ENCODE measurements at places on chromosomes 6 and 20.
A peak's percentile ranks its signal among the peaks of the same experiment; 100 is the strongest.

DNA sequence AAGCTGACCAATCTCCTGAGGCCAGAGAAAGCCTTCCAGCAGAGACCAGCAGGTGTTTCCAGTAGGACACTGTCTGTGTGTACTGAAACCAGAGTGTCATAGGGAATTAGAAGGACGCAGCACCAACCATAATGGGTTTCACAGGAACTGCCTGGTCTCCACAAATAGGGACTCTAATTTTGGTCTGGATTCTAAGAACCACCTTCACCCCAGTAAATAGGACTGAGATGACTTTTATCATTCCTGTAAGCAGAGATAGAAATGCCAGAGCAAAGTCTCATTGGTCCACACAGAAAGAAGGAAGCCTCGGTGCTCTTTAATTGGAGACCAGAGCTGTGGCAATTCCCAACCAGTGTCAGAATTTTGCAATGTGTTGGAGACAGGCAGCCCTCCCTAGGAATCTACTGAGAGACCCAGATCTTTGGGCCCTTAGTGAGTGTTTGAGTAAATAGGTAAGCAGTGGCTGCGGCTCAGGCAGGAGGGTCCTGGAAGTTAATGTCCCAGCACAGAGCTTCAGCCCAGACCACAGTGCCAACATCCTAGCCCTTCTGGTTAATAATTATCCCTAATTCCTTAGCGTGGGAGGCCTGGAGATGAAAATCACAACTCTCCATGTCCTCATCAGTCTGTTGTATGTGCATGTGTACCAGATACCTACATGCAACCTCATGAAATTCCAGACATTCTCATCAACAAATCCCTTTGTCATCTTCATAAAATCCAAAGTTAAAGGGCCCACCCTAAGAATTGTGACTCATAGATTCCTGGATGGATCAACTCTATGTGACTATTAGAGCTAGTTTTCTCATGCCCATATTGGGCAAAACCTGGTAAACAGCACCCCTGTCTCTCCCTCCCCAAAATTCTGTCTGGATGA, 81.2 kb downstream of the UNC5CL start:
- no peak for DNase-seq

DNA sequence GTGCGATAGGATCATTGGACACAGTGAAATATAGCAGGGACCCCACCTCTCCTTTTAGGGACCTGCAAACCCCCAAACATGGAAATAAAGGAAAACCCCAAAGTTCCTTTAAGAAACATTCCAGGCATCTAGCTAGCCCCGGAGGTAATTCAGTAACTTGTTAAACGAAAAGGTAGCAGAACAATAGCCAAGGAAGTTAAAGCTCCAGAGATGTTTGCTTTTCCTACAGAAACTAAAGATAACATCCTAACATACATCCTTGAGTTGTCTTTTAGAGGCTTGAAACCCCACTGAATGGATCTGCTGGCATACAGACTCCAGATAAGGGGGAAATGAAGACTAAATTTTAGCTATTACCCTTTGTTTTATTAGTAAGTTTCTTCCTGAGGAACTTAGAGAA, 51.0 kb downstream of the FAM184A start:
- DNase-seq = no peak

GRCh38 chr6:114039841-114040240, 68.9 kb upstream of the HDAC2 start:
- no peak for DNase-seq

DNA sequence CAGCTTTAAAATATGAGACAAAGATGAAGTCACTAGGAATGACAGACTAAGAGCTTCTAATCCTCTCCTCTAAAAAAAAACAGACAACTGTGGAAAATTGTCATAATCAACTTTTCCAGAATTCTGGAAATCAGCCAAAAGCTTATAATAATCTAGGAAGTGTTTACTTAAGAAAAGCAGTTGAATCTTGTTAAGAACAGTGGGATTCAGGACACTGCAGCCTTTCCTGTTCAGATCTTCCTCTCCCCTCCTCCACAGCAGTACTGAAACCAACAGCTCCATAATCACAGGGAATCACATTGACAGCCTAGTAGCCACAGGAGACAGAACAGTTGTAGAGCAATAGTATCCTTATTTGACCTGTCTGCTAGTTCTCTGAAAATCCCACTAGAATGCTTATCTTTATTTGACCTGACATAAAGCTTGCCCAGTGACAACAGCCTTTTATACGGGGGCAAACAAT, 41.6 kb downstream of the IBTK start:
- DNase-seq = no peak

DNA sequence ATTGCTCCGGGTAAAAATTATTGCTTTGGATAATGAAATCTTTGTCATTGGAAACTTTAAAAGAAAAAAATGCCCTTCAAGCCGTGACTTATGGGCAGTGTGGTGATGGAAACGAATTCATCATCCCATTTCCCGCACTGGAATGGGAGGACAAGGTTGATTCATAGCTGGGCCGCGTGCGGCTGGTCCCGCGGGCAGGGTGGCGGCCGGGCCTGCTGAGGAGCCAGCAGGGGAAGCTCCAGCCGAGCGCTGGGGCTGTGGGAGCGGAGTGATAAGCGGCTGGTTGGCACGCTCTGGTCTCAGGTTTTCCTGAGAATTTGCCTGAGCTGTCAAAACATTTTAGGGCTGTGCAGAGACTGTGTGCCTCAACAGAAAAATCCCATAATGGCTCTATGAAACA, 351.7 kb downstream of the CDC5L start:
- DNase-seq = no peak

GRCh38 chr6:157571269-157571668, 190.3 kb downstream of the ZDHHC14 start:
- no peak for DNase-seq

DNA sequence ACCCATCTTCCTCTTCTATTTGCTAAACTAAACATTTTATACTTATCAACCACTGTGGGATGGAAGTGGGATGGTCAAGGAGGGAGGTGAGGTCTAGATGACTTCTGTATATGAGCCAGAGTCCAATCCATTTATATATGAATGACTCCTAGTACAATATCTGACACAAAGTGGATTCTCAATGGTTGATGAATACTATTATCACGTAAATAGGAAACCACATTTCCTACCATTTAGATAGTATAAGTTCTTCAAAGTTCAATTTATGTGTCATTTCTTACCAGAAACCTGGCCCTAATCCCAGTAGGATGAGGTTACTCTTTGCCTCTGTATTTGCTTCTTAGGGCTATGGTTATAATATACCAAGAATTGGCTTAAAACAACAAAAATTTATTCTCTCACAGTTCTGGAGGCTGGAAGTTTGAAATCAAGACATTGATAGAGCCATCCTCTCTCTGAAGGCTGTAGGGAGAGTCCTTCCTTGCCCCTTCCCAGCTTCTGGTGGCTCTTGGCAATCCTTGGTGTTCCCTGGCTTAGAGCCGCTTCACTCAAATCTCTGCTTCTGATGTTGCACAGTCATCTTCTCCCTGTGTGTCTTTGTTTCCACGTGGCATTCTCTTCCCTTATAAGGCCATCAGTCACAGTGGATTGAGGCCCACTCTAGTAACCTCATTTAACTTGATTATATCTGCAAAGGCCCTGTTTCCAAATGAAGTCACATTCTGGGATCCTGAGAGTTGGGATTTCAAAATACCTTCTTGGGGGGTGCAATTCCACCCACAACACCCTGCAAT, 41.0 kb upstream of the RAB23 start:
- no peak for DNase-seq

GRCh38 chr20:44832724-44833123, 22.4 kb upstream of the RIMS4 start:
- no peak for DNase-seq

DNA sequence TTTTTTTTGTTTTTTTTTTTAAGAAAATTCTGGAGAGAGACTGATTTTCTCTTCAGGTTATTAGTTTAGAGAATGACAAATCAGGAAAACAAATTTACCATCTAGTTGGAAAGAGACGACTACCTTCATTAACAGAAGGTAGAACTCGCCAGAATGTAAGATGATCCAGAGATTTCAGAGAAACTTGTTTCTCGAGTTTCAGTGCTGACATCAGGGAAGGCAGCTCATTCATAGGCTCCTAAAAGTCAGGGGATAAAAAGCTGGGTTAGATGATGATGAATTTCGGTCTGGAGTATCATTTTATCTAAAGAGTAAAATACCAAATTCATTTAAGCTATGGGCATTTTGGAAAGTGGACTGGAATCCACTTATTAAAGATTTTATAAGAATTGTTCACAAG, 27.9 kb downstream of the ZNF334 start:
- no peak for DNase-seq

GRCh38 chr6:22056398-22056797, 240.4 kb downstream of the PRL start:
- no peak for DNase-seq

- no peak for DNase-seq
Observed at GRCh38 chr6:17311595-17312311, 30.6 kb downstream of the RBM24 start.

DNA sequence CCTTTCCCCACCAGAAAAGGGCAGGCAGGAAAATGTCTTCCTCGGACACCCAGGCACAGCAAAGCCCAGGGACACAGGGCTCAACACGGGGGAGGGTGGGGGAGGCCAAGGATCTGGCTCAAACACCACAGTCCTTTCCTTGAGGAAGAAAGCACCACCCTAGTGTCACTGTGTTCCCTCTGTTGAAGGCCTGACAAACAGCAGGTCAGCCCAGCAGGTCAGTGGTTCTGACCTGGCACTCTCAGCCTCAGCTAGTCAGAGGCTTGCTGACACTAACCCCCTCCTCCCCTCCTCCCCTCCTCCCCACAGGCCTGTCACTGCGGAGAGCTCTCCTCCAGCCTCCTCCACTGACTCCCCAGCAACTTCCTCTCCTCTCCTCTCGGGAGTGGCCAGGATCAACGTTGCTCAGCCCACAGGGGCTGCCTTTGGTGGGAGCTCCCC, 239.6 kb downstream of the LRFN2 start:
- no peak for DNase-seq

GRCh38 chr6:142906945-142907470, 38.0 kb downstream of the HIVEP2 start:
- no peak for DNase-seq

GRCh38 chr20:51164731-51165130, 141.8 kb upstream of the KCNG1 start:
- no peak for DNase-seq

GRCh38 chr6:99993146-99993532, 884 bp downstream of the MCHR2 start:
- no peak for DNase-seq

GRCh38 chr6:168131464-168132415, 52.7 kb upstream of the FRMD1 start:
- DNase-seq = no peak

DNA sequence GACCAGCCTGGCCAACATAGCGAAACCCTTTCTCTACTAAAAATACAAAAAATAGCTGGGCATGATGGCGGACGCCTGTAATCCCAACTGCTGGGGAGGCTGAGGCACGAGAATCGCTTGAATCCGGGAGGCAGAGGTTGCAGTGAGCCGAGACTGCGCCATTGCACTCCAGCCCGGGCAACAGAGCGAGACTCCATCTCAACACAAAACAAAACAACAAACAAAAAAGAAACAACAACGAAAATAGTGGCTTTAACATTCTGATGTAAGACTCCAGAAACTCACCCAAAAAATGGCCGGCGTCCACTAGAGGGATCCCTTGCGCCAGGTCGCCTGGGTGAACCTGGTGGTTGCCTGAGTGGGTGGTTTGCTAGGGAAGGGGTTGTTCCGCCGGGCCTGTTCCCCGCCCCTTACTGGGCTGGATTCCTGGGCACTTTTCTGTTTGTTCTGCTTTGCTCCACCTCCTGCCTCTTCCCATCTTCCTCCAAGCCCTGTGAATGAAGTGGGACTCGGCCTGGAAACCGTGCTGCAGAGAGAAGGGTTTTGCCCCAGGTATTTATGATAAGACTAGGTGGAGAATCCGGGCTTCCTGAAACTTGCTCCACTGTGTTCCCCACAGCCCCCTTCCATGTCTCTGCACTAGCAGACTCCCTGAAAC, 1.5 kb downstream of the PABPC1L start:
- peak; percentile 28 for DNase-seq

- DNase-seq = no peak
Observed at GRCh38 chr6:28117386-28118050, 6.9 kb upstream of the ZSCAN16 start.

GRCh38 chr20:5046656-5047339, 45.5 kb upstream of the SLC23A2 start:
- DNase-seq = no peak

DNA sequence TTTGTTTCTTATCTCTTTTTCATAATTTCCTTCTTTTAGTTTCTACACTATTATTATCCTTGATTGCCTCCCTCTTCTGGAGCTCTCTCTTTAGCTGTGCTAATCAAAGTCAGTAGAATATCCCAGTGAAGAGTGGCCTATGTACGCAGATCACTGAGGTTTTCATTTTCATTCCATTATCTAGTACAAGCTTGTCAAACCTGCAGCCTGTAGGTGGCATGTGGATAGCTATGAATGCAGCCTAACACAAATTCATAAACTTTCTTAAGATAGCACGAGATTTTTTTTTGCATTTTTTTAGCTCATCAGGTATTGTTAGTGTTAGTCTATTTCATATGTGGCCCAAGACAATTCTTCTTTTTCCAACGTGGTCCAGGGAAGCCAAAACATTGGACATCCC, 825.7 kb upstream of the MAP3K7 start:
- no peak for DNase-seq

- DNase-seq = no peak
Observed at GRCh38 chr20:39021748-39022147, 59.6 kb downstream of the DHX35 start.

DNA sequence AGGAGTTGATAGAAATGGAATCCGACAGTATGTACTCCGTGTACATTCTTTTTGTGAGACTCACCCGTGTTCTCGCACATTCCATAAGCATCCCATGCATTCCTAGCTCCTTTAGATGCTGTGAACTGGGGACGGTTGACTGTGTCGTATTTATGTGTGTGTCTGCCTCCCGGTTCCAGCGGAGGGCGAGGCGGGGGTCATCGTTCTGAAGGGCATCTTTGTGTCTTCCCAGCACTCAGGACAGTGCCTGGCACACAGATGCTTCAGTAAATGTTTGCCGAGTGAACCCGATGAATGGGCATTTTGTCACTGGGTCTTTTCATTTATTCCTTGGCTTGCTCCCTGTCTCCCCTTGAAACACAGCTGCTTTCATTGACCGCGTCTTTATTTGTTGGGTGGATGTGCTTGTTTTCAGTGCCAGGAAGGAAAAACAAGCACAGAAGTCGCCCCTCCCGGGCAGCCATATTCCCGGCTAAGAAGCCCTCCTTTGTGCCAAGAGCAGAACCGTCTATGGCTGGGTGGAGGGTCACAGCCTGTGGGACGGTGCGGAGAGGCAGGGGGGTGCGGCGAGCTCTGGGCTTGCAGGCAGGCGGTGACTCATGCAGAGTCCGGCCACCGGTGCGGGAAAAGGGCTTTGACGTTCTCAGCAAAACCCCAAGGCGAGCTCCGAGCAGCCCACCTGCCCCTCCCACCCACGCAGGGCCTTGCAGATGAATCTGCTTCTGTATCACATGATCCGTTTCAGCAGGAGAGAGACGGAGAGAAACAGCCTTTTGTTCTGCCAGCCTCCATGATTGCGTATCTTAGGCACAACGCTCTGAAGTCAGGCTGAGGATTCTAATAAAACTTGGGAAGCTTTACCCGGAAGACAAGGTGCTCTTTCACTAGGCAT, 11.2 kb upstream of the PSMG4 start:
- no peak for DNase-seq

Data from stimulated activated CD4-positive, alpha-beta T cell treated with anti-CD3 and anti-CD28 coated beads, Interleukin-4, amount 100 ng/mL, for 4 hours (primary cell).